Purkinje cell (primary cell): ENCODE measurements at places on chromosomes 13 and 19. TPM values are rescaled to one million over a fixed set of nuclear protein-coding genes. Genes with fewer than 3 reads are reported as not detected.

TMEM91 gene
- polyA plus RNA-seq = 0.43 and 3.3 TPM in 2 replicates

FFAR2 gene
- not detected in 2 replicates for polyA plus RNA-seq

MATK gene
- polyA plus RNA-seq = 0.34 TPM in 1 of 2 replicates, not detected in the other

LAIR1 gene
- not detected in 2 replicates for polyA plus RNA-seq

TSKS gene
- not detected in 2 replicates for polyA plus RNA-seq

ATP1A3 gene
- 128 and 179 TPM in 2 replicates for polyA plus RNA-seq

ATP4B gene
- polyA plus RNA-seq = not detected in 2 replicates

LGALS4 gene
- not detected in 2 replicates for polyA plus RNA-seq

ZIC5 gene
- polyA plus RNA-seq = 1.9 and 2.6 TPM in 2 replicates

SLITRK5 gene
- 0.15 and 1.4 TPM in 2 replicates for polyA plus RNA-seq

MPV17L2 gene
- 4.5 and 7.4 TPM in 2 replicates for polyA plus RNA-seq

PRR22 gene
- polyA plus RNA-seq = not detected in 2 replicates

METTL21C gene
- polyA plus RNA-seq = 21.0 and 24.3 TPM in 2 replicates

ZNF780A gene
- polyA plus RNA-seq = 2.2 and 9.3 TPM in 2 replicates

C1QTNF9B gene
- polyA plus RNA-seq = 0.36 TPM in 1 of 2 replicates, not detected in the other

CCDC122 gene
- 0.79 and 1.9 TPM in 2 replicates for polyA plus RNA-seq

GRIN2D gene
- not detected in 2 replicates for polyA plus RNA-seq

TMIGD2 gene
- not detected in 2 replicates for polyA plus RNA-seq

PRR19 gene
- not detected in 2 replicates for polyA plus RNA-seq

KLK11 gene
- not detected in 2 replicates for polyA plus RNA-seq

SIAH3 gene
- polyA plus RNA-seq = 18.3 and 27.0 TPM in 2 replicates
